ENCODE measurements at places on chromosomes 1 and 21. TPM values are rescaled to one million over a fixed set of nuclear protein-coding genes. Genes with fewer than 3 reads are reported as not detected.

The GPR161 gene
- total RNA-seq = not detected

The FAM167B gene
- total RNA-seq = 0.54 TPM

The HIPK1 gene
- total RNA-seq = 261 TPM

The DEPDC1 gene
- not detected for total RNA-seq

The TFF1 gene
- total RNA-seq = not detected

The RXFP4 gene
- total RNA-seq = not detected

The CAMTA1 gene
- 53.3 TPM for total RNA-seq

The MNDA gene
- total RNA-seq = 14.3 TPM

The NLRP3 gene
- total RNA-seq = 11.3 TPM

DNA sequence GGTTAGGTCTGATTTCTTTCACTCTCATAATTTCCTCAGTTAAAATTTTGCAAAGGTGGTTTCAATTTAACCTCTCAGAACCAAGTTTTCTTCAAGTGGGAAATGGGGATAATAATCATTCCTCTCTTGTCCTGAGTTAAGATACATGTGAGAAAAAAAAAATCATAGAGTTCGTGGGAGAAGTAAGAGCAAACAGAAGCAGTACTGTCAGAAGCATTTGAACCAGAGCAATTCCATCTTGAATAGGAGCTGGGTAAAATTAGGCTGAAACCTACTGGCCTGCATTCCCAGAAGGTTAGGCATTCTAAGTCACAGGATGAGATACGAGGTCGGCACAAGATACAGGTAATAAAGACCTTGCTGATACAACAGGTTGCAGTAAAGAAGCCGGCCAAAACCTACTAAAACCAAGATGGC is 28.6 kb upstream of the TMEM61 start:
- no peak for DNase-seq

DNA sequence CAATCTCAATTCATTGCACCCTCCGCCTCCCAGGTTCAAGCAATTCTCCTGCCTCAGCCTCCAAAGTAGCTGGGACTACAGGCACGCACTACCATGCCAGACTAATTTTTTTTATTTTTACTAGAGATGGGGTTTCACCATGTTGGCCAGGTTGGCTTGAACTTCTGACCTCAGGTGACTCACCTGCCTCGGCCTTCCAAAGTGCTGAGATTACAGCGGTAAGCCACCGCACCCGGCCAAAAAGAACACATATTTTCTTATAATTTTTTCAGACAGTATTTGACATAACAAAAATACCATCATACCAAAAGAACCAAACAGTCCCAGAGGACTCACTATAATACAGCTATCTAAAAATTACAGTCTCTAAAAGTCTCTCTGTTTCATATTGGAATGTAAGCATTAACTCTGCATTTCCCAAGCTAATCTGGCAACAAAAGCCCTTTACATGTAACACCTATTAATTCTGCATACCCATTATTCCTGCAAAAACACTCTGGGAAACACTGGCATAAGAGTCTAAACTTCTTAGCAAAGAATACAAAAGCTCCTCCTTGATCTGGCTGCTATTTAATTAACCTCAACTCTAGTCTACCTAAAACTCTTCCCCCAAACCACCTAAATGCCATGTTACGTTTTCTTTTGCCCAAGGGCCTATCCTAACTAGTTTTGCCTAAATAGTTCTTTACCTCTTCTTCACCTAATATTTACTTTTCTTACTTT is 26.9 kb downstream of the WDR26 start:
- DNase-seq = no peak

DNA sequence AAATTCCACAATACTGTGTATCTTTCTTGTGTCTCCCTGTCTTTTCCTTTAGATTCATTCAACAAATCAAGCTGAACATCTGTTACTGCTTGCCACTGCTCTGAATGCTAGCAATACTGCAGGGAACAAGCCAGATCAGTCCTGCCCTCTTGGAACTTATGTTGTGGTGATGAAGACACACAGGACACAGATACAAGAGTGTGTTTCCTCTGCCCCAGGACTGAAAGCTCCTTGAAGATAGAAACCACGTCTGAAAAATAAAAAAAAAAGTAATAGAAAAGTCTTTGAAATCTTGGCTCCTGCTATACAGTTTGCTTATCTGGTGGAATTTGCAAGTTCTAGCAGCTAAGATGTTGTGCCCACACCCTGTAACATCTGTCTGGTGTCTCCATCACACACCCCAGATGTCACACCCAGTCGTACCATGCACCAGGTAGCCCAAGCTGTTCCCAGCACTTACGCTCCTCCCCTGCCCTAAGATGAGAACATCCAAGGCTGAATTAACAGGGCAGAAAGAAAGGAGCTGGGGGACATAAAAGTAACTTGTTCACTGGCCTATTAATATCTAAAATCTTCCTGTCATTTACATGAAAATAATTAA is 80.2 kb upstream of the GALNT2 start:
- DNase-seq = no peak

DNA sequence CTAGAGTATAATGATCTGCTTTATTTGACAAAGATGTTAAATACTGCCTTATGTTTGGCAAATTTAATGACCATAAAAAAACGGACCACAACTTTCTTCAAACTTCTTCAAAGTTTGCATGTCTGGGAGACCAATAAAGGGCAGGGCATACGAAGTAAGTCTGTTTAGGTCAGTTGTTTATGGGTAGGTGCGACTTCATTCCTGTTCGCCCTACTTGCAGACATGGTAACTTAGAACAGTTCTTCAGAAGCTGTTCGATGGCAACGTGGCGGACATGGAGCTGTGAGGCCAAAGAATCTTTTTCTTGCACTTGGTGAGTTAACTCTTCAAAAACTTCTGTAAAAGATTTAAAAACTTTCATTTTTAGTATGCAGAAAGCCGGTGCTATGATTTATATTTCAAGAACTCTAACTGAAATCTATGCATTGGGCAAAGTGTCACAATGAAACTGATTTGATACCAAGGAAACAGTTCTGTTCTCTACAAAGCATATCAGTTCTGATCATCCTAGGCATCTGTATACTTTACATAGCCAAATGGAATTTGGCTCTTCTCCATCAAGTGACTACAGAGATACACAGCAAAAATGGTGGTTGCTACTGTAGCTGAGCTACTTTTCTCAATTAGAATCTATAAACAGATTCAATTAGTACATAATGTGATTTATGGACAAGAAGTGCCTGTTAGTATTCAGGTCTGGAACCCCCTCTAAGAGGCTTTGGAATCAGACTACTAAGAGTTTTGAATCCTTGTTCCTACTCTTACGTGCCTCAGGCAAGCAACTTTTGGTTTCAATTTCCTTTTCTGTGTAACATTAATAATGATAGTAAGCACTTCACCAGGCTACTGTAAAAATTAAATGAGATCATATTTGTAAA is 25.7 kb downstream of the C21orf91 start:
- DNase-seq = peak; percentile 65

GRCh38 chr1:62912028-62912638 is 128.2 kb downstream of the ATG4C start:
- no peak for DNase-seq

- DNase-seq = no peak
These were observed 49.4 kb downstream of the NENF start for GRCh38 chr1:212482006-212482636.

All from natural killer cell (primary cell).